CMK (cell line): ENCODE measurements at places on chromosomes 2 and 18.

DNA sequence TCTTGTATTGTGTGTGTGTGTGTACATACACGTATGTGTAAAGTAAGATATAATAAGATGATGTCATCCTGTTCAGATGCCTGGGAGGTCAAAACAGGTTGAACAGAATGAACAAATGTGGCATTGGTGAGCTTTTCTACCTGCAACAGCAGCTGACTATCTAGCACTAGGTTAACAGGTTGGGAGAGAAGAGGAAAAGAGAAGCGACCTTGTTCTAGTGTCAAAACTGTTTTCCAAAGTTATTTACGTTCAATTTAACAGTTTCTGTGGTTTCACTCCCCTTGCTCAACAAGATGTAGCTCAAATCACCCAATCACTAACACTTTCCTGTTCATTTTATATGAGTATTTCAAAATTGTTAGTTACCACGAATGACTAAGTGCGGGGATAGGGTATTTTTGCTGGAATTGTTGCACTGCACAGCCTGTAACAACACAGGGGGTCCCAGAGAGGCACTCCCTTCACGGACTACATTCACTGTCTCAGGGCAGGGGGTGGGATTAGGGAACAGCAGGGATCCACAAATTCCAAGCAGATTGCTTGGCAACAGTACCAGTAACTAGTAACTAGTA lies 67.5 kb upstream of the DTNB start:
- no peak for DNase-seq

DNA sequence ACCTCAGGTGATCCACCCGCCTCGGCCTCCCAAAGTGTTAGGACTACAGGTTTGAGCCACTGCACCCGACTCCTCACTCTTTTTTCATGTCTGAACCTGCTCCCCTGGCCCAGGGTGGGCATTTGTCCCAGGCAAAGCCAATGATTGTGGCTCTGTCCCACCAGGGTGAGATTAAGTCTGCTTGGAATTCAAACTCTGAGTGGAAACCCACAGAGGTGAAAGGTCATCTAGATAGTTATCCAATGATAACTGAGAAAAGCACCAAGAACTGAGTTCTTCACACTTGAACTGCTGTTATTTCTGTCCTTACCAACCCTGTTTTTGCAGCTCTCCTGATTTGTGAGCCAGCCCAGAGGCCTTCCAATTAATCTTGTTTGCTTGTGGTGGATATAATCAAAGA lies 62.4 kb upstream of the ACVR1 start:
- DNase-seq: no peak

- no peak for DNase-seq
Observed at GRCh38 chr2:169983506-169983905, 156.3 kb downstream of the UBR3 start.

DNA sequence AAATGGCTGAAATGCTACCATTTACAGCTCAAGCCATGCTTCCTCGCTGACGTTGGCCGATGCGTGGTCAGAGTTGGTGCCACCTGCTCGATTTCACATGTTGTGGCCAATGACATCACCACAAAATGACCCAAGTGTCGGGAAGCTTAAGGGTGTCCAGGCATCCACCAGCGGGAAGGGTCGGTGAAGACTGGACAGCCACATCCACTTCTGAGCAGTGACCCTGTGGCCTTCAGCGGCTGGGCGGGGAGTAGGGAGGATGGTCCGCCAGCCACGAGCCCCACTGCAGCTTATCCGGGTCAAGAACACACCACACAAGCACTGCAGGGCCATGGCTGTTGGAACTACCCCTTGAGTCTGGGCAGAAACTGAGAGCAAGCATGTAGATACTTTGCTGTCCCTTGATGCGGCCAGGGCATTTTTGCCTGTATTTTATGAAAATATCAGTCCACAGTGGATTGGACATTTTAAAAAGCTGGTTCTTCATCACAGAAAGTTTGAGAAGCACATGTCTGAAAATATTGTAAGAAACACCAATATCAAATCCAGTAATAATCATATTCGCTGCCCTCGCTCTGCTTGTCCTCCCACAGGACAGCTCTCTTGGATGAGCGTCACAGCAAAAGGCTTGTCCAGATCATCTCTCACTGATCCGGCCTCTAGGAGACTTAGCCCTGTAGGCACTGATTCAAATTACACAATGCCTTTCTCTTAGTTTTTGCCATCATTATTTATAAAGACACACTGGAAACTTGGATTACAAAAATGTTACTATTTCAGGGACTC lies 174.0 kb downstream of the TWIST2 start:
- DNase-seq: no peak

- DNase-seq: no peak
Observed at GRCh38 chr2:98453083-98453482, 8.4 kb downstream of the INPP4A start.

GRCh38 chr2:8976442-8977259 lies 26.8 kb downstream of the MBOAT2 start:
- no peak for DNase-seq

- no peak for DNase-seq
Observed at GRCh38 chr2:26555246-26556133, 77.6 kb upstream of the OTOF start.

GRCh38 chr2:202628646-202629198 lies 6.0 kb upstream of the FAM117B start:
- no peak for DNase-seq

DNA sequence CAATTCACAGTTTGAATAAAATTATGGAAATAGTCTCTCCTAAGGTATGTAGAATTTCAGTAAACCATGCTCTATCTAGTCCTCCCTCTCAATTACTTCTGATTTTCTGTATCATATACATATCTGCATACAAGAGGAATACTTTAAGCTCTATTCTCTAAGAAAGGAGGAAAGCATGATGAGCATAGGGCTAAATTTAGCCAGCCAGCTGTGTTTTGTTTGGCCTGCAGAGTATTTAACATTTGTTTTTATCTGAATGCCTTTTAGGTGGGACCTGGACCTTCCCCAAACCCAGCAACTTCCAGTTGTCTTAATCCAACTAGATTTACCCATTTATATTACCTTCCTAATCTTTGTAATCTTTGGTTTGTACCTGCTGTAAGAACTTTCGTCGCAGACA lies 42.2 kb upstream of the FAM117B start:
- DNase-seq: no peak

GRCh38 chr2:181300600-181301291 lies 156.4 kb upstream of the ITGA4 start:
- no peak for DNase-seq

DNA sequence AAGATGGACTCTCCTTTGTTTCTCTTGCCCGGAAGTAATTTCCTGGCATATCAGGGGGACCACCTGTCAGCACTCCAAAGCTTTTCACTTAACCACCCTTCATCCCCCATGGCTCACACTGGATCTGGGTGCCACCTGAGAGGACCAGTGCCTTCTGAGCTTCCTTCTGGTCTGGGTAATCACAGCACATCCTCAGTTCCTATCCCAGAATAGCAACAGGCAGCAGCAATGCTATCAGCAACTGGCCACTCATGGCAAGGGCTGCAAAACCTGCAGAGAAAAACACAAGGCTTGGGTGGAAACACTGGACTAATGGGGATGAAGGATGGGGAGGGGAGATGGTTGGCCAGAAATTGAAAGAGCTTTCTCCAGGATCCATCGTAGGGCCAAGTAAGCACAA lies 59.9 kb upstream of the STPG4 start:
- DNase-seq: no peak

DNA sequence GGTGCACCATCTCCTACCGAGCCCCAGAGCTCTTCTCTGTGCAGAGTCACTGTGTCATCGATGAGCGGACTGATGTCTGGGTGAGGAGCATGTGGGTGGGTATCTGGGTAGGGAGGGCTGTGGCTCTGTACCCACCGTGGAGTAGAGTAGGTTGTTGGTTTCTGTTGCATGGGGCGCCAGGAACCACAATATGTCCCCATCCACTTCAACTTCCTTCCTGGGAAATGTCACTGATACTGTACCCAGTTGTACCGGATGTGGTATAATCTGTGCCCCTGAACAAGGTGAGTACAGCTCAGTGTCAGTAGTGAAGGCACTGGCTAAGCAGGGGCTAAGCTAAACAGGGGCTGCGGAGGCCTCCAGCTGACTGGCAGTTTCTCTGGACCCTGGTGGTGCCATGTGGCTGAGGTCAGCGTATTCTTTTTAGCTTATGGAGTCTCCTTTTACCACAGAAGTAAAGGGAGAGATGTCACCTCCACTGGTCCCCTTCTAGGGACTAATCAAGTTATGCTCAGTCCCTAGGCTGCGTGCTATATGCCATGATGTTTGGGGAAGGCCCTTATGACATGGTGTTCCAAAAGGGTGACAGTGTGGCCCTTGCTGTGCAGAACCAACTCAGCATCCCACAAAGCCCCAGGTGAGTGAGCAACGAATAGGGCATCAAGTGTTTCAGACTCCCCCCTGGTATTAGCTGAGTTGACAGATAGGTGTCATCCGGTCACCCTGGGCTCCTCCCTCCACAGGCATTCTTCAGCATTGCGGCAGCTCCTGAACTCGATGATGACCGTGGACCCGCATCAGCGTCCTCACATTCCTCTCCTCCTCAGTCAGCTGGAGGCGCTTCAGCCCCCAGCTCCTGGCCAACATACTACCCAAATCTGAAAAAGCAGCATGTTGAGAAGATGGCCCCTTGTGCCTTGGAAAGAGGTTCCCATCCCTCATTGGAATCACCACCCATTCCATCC lies 2.7 kb downstream of the STK16 start:
- no peak for DNase-seq

GRCh38 chr2:235727891-235728799 lies 234.3 kb downstream of the AGAP1 start:
- no peak for DNase-seq

DNA sequence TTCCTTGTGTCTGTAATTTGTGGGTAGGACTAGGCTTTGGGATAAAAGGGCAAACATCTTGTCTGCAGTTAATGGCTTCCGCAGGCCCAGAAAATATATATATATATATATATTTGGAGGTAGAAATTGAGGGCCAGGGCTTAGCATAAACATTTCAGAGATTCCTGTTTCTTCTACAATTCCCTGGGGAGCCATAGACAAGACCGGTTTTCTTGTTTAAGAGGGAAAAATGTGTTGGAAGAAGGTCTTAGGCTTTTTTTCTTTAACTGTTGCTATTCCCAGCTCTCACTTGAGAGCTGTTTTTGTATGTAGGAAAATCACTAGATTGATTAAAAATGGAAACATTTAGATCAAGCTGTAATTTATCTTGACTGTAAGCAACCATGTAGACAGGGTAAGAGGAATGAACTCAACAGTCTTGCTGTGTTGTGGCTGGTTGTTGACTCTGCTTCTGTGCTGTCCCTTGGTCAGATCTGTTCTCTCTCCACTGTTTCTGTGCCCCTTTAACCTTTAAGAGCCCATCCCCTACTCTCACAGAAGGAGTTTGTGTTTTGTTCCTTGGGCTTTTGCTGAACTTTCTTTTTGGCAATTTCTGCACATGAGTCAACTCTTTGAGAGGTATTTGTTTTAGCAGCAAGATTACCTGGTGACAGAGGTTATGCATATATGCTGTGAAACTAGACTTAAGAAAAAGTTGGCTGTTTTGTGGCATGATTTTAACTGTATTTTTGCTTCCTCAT lies 58.3 kb downstream of the EFEMP1 start:
- no peak for DNase-seq

- no peak for DNase-seq
Observed at GRCh38 chr2:85853499-85854165, 35.2 kb downstream of the ST3GAL5 start.

DNA sequence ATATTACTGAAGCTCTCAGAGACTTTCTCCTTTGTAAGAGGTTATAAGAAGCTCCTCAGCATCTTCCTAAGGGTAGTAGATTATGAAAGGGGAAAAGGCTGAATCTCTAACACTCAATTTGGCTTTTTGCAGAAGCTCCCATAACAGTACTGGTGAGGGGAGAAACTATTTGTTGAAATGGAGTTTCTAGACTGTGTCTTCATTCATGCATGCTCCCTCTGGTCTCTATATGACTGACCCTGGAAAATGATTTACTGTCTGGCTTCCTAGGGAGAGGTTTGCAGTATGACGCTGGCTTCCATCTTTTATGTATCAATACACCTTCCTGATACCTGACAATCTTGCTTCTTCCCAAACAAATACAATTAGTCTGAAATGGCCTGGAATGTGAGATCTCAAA lies 63.9 kb downstream of the LDAH start:
- DNase-seq: no peak

DNA sequence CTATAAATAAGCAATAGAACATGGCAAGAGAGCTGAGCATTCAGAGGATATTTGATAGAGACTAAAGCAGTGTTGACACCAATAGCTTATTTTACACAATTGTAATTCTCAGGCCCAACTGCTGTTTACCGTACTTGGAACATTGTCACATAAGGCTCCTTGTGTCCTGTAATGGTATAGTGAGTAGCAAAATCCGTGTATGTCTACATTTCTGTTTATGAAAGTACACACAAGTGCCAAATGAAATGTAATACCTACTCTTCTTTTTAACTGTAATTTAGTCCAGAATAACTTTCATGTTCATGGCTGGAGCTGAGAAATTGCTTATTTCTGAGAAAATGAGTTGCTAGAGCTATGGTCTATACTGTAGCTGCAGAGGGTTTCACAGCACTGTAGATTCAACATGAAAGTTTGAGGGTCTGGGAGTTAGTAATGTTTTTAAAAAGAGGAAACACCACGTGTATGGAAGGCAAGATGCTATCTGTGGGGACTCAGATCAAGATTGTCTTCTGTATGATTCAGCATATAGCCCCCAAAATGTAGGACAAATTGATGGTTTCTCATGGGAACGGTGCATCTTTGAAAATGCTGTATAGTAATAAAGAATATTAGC lies 110.2 kb upstream of the NOSTRIN start:
- DNase-seq: no peak

- no peak for DNase-seq
Observed at GRCh38 chr18:39596891-39597290, 2031.3 kb upstream of the CELF4 start.

DNA sequence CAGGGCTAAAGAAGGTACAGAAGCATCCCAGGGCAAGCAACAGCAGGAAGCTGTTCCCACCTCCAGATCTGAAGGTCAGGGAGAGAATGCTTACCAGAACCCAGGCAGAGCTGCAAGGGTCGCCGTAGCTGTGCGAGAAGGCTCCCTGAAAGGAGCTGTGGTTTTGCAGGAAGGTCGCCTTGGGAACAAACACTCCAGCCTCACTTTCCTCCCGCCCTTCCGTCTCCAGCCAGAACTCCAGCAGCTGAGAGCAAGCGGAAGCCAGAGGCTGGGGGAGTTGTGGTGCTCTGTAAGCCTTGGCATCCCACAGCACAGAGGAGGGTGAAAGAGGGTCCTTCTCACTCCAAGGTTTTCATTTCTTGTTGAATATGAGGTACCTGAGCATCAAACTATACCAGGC lies 18.3 kb upstream of the ICOS start:
- DNase-seq: no peak

DNA sequence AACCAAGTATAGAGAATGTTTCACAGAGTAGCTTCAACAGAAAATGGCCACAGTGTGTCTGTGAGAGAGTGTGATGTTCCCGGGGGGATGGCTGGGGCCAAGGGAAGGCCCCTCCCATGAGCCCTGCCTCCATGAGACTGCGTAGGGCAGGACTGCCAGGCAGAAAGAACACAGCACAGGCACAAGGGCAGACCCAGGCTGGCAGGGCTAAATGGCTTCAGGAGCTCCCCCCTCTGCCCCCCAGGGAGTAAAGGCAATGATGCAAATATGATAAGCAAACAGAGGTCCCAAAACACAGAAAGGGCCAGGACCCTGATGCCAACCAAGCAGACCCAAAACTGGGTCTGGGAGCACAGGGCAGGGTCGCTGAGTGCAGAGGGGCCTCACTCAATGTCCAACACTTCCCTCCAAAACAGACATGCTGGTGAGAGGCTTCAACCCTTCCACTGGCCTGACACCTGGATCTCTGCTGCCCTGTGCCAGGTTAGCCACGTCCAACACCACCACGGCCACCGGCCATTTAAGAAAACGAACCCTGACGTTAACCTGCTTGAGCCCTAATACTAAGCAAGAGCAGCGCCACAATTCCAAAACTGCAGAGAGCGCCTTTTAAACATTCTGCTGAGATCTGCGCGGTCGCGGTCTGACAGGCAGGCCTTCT lies 90.3 kb downstream of the HDAC4 start:
- DNase-seq: no peak
